HFFc6 (cell line): ENCODE measurements at places on chromosomes 4 and X. TPM values are rescaled to one million over a fixed set of nuclear protein-coding genes. Genes with fewer than 3 reads are reported as not detected.

DNA sequence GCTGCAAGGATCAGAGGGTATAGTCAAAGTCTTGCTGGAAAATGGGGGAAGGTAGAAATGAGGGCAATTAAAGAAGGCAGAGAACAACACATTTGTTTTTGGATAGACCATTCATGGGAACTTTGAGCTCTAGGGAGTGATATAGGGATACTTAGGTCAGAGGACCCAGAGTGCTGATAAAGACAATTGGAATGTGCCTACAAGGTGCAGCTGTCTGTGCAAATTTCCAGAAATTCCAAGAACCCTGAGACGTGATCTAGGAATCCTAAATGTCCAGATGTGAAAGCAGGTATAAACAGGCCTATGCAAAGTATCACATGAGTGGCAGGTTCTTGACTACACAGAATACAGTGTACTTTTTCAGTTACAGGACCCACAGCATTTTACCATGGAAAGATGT, 24.2 kb downstream of the FNIP2 start:
- H3K36me3 ChIP-seq = no peaks in the 10 kb centered on the region; the same call in 1 of the 2 replicates
- no peak for DNase-seq
- H3K27me3 ChIP-seq = no peaks in the 10 kb centered on the region

DNA sequence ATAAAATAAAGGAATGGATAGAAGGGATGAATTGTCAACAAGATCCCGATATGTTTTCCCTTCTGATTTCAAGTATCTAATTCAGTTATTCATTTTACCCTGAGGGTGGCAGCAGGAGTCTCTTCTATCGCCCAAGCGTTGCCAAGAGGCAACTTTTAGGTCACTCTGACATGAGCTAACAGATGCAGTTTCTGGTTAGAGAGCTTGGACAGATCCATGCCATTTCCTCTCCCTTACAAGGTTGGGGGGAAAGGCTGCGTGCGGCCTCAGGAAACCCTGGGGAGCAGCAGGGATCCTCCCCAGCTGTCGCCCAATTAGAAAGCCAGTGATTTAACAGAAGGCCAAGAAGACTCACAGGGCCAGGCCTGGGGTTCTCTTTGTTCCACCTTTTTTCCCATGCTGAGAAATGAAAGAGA, 35.3 kb upstream of the WAS start:
- H3K27ac ChIP-seq = no peak overlapping the region; the same call in 1 of the 2 replicates
- H3K4me1 ChIP-seq = peaks cover 6% of the 10 kb centered on the region; the same call in 1 of the 2 replicates
- no peaks in the 10 kb centered on the region for H3K27me3 ChIP-seq
- DNase-seq = peak; percentile 44

DNA sequence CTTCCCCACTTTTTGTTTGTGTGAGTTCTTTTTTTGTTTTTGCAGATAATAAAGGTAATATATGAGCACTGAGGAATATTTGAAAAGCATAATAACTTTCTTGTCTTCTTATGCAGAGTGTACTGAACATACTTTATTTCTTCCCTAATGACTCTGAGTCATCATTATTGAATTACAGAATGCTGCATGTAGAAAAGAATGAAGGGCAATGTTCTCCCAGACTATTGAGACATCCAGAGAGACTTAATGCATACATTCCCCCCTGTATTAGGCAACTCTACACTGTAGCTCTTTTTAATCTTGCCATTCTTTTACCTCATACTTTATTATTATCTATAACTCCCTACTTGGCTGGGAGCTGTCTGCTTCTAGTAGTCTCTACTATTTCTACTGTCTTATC, 240.5 kb upstream of the ANKRD50 start:
- no peak overlapping the region for H3K27ac ChIP-seq
- no peak overlapping the region for H3K4me3 ChIP-seq
- peaks cover 34% of the 10 kb centered on the region for H3K4me1 ChIP-seq
- H3K36me3 ChIP-seq = peaks cover 7% of the 10 kb centered on the region
- no peaks in the 10 kb centered on the region for H3K27me3 ChIP-seq
- peak; percentile 52 for DNase-seq

The OCRL gene
- 27.7 and 28.5 TPM in 2 replicates for total RNA-seq

DNA sequence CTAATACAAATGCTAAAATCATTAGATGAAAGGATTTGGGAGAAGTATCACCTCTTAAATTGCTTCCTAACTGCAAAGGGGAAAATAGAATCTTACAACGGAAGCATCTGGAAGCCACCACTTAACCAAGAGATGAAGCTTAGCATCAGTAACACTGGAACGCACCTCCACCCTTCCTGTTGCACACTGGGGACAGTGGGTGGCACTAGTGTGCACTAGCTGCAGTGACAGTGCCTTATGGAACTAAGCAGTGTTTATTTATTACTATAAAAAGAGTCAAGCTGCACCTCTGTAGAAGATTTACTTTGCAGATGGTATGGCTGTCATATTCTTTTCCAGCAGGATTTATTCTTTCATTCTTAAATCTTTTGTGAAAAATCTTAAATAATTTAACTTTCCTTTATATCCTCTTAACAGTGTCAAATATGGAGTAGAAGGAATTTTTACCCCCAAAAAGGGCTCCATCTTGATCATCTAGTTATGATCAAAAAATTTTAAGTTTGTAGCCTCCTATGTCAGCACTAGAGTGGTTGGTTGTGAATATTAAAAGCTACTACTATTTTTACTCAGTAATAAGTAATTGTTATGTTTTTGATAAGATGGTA, 76.7 kb downstream of the SCD5 start:
- H3K4me1 ChIP-seq = peaks cover 11% of the 10 kb centered on the region; the same call in 1 of the 2 replicates
- no peak overlapping the region for H3K4me3 ChIP-seq
- DNase-seq = peak; percentile 10
- H3K27ac ChIP-seq = no peak overlapping the region
- no peaks in the 10 kb centered on the region; the same call in 1 of the 2 replicates for H3K36me3 ChIP-seq

DNA sequence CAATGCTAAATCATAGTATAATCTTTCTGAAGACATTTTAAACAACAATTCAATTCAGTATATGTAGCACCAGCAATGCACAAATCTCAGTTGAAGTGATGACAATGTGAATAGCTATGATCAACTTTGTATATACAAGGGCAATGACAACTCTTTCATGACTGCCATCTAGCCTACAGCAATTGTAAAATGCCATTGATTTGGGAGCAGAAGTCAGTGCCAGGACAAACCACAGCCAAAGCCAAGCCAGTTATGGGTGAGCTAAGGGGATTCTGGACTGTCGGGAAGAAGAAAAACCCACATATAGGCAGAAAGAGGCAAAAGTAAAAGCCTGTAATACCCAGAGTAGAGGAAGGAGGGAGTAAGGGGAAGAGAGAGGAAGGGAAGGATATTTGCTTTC, 238.6 kb downstream of the MID1IP1 start:
- no peaks in the 10 kb centered on the region for H3K4me1 ChIP-seq
- no peak overlapping the region for H3K4me3 ChIP-seq
- no peak overlapping the region for H3K27ac ChIP-seq
- DNase-seq = no peak
- peaks cover 3% of the 10 kb centered on the region; the same call in 1 of the 2 replicates for H3K27me3 ChIP-seq
- no peaks in the 10 kb centered on the region for H3K36me3 ChIP-seq

- H3K4me1 ChIP-seq = peaks cover 56% of the 10 kb centered on the region
- DNase-seq = no peak
- peak overlapping the region; percentile 84 for H3K27ac ChIP-seq
- H3K4me3 ChIP-seq = peak overlapping the region; percentile 93
- peaks cover 23% of the 10 kb centered on the region for H3K36me3 ChIP-seq
Measured at GRCh38 chr4:88522702-88523324, 763 bp downstream of the PYURF start.
